ENCODE measurements at places on chromosomes 1 and 21. TPM values are rescaled to one million over a fixed set of nuclear protein-coding genes. Genes with fewer than 3 reads are reported as not detected.

DNA sequence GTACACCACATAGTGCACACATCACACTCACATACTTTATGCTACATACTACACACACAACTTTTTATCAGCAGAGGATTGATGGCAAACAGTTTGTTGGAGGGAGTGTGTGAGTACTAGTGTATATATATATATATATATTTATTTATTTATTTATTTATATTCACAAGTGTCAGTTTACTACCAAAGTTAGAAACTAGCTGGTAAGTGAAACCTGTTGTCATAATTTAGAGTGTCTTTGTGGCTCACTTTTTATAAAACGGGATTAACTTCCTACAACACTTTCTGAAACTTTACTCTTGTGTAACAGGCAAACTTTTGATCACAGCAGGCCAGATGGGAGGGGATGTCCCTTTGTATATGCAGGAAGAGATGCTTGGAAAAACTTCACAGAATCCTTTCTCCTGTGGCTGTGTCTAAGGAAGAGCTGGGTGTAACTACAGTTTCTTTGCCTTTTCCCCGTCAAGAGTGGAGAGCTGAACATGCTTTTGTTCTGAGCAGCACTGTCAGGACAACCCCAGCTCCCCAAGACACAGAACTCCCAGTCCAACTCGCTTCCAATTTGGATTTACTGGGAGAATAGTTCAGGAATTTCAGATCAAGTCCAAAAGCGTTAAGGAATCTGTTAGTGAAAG, 1.9 kb upstream of the SAMD13 start:
- no peaks in the 10 kb centered on the region for H3K36me3 ChIP-seq
- H3K4me3 ChIP-seq, result no peak overlapping the region
- H3K27ac ChIP-seq, result no peak overlapping the region
- H3K27me3 ChIP-seq, result peaks cover 11% of the 10 kb centered on the region

- no peaks in the 10 kb centered on the region for H3K27me3 ChIP-seq
- no peak overlapping the region for H3K4me3 ChIP-seq
- H3K36me3 ChIP-seq, result peaks cover 8% of the 10 kb centered on the region
- DNase-seq, result no peak
- no peak overlapping the region for H3K27ac ChIP-seq
Observed at GRCh38 chr1:21680381-21680780, 11.2 kb upstream of the RAP1GAP start.

- H3K4me3 ChIP-seq, result no peak overlapping the region
- no peaks in the 10 kb centered on the region for H3K27me3 ChIP-seq
- DNase-seq, result no peak
- H3K4me1 ChIP-seq, result no peaks in the 10 kb centered on the region
- no peak overlapping the region for H3K27ac ChIP-seq
Observed at GRCh38 chr1:37437087-37437486, 37.3 kb upstream of the ZC3H12A start.

ADGRL2 gene
- not detected for total RNA-seq

GRCh38 chr1:185087101-185087500, 41.7 kb downstream of the RNF2 start:
- H3K27ac ChIP-seq, result no peak overlapping the region
- H3K4me1 ChIP-seq, result no peaks in the 10 kb centered on the region
- H3K4me3 ChIP-seq, result no peak overlapping the region
- DNase-seq, result no peak

GRCh38 chr1:51410568-51411460, 80.5 kb upstream of the TTC39A start:
- no peaks in the 10 kb centered on the region for H3K27me3 ChIP-seq
- no peak for DNase-seq
- H3K4me3 ChIP-seq, result no peak overlapping the region

EFNA3 gene
- 1.6 TPM for total RNA-seq

- peaks cover 2% of the 10 kb centered on the region for H3K4me1 ChIP-seq
- no peak overlapping the region for H3K4me3 ChIP-seq
- H3K36me3 ChIP-seq, result no peaks in the 10 kb centered on the region
- DNase-seq, result no peak
Observed at GRCh38 chr1:199687321-199687720, 340.2 kb upstream of the NR5A2 start.

DNA sequence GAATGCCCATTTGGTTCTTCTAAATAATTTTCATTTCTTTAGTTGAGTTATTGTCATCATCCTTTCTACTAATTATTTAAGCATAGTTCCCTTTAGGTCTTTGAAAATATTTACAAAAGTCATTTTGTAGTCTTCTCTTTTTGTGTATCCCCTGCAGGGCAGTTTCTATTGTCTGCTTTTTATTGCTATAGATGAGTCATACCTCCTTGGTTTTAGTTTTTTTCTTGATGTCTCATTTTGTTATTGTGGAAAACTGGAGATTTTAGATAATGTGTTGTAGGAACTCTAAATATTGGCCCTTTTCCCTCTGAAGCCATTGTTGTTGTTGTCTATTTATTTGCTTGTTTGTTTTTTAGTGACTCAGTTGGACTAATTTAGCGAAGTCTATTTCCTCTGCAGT, 387.9 kb downstream of the NUF2 start:
- no peak for DNase-seq
- H3K27ac ChIP-seq, result no peak overlapping the region
- no peaks in the 10 kb centered on the region for H3K27me3 ChIP-seq

DNA sequence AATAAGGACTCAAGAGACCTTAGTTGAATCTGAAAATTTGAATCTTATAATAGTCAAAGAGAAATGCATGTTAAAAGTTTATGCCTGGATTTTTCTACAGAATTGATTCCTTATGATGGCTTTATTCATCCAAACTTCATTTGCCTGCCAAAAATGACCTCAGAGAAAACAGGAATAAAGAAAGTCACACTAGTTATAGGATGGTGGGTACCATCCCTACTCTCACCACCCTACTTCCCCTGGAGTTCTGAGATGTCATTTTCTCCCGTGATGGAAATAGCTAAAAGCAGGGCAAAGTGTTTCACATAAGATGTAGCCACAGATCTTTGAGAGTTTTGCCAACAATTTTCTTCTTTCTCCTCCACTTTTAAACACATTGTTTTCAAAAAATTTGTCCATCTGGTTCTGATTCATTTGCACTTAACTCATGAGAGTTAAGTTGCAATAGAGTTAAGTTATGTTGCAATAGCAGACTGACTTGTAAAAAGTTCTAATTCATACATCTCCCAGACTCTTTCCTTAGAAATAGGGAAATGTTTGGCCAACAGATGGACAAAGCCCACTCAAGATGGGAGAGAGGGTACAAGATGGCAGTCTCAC, 384.6 kb downstream of the PLPP3 start:
- H3K36me3 ChIP-seq, result no peaks in the 10 kb centered on the region
- no peak overlapping the region for H3K4me3 ChIP-seq
- H3K27ac ChIP-seq, result no peak overlapping the region
- H3K27me3 ChIP-seq, result no peaks in the 10 kb centered on the region
- no peak for DNase-seq

- H3K36me3 ChIP-seq, result no peaks in the 10 kb centered on the region
- H3K27me3 ChIP-seq, result no peaks in the 10 kb centered on the region
- no peak overlapping the region for H3K27ac ChIP-seq
- DNase-seq, result no peak
- no peak overlapping the region for H3K4me3 ChIP-seq
Observed at GRCh38 chr1:106699433-106699832, 357.0 kb upstream of the PRMT6 start.
